ENCODE measurements at places on chromosomes 3 and 15.
A peak's percentile ranks its signal among the peaks of the same experiment; 100 is the strongest.

DNA sequence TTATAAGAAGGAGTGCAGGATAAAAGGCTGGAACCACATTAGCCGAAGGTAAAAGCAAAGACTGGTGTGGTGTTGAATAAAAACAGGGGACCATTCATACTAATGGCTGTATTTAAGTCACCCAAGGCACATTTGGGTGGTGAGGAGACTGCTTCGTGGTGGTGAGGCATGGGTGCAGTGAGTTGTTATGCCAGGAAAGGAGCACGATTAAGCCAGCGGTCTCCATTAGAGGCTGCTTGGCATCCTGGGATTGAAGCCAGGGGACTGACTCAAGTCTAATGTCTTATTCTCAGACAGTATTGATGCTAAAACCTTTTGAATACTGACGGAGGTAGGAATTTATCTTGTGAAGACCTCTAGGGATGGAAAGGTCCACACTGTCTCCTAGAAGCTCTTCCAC lies 21.9 kb downstream of the FEM1B start:
- DNase-seq = no peak

GRCh38 chr3:128794067-128794768 lies 68.2 kb downstream of the RAB7A start:
- peak; percentile 67 for DNase-seq

DNA sequence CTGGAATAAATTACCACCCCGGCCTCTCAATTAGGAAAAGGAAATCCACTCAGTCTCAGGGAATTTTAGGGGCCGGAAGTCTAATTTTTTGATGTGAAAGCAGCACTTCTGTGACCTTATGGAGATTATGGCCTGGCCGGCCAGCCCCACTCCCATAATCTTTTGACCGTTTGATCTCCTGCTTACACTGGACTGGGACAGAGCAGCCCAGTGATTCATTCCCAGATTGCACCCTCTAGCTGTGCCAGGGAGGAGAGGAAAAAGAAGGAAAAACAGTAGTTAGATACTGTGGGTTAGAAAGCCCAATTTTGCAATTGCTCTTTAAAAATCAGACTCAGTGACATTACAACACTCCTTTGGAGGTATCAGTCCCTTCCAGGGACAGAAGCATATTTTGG lies 32.4 kb downstream of the GJD2 start:
- DNase-seq = peak; percentile 16

DNA sequence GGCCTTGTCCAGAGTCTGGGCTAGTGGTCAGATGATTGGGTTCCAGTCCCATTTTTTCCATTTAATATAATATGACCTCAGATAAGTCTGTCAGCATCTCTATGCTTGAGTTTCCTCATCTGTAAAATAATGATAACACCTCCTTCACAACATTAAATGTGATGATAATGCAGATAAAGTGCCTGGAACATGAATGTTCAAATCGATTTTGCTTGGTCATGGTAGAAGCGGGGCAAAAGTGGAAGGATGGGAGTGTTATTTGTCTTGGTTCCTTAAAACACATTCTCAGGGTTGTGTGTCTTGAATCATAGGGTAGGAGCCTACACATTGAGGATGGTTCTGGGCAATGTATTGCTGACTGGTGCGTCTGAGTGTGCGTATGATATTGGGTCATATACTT lies 16.9 kb downstream of the ARIH2 start:
- DNase-seq = no peak

GRCh38 chr3:44125246-44125645 lies 116.4 kb upstream of the TOPAZ1 start:
- DNase-seq = peak; percentile 24

GRCh38 chr15:91870876-91871537 lies 17.5 kb downstream of the SLCO3A1 start:
- no peak for DNase-seq

DNA sequence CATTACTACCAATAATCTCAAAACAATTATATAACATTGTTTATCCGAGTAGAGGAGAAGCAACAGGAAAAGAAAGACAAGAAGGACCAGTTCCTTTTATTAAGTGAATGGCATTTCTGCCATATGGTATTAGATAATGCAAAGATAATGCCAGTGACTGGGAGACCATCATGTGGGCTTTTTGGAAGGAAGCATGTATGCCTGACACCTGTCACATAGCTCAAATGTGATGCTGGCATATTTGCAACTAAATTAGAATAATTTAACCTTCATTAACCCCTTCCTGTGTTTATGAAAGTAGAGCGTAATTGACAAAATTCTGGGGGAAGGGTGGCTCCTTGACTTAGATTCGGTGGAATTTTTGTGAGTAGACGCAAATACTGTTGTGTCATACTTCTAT lies 733.0 kb downstream of the TUSC7 start:
- DNase-seq = no peak

- no peak for DNase-seq
These were observed 26.1 kb upstream of the GFM1 start for GRCh38 chr3:158617982-158618875.

GRCh38 chr15:91694131-91694830 lies 159.2 kb upstream of the SLCO3A1 start:
- no peak for DNase-seq

GRCh38 chr3:37904601-37905000 lies 42.9 kb downstream of the CTDSPL start:
- peak; percentile 64 for DNase-seq

DNA sequence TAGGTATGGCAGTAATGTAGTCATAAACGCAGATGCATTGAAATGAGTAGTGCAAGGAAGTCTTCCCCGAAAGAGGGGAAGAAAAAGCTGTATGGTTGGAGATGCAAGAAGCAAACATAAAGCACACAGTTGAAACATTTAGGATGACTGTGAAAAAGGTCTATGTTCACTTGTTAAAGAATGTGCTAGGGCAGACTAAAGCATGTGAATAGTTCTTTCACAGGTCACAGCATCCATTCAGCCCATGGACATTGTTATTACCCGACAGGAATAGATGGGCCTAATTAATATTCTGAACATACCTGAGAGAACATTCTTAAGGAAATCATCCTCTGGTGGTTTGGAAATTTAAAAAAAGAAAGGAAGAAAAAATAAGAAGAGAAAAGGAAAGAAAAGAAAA lies 595.2 kb downstream of the ZIC1 start:
- no peak for DNase-seq

DNA sequence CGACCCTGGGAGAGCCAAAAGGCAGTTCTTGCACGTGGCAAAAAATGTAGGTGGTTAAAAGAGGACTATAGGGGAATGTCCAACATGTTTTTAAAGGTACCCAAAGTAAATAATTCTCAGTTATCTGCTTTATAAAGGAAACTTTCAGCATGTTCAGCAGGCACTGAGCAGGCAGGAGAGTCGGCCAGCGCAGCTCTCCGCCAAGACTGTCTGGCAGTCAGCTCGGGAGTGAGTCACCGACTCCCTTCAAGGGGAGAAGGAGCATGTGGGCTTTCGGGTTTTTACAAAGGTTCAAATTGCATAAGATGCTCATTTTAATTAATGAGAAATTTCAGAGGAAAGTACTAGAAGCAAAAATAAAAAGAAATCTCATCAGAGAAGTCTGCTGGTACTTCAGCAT lies 7.0 kb downstream of the GABRA5 start:
- DNase-seq = no peak

DNA sequence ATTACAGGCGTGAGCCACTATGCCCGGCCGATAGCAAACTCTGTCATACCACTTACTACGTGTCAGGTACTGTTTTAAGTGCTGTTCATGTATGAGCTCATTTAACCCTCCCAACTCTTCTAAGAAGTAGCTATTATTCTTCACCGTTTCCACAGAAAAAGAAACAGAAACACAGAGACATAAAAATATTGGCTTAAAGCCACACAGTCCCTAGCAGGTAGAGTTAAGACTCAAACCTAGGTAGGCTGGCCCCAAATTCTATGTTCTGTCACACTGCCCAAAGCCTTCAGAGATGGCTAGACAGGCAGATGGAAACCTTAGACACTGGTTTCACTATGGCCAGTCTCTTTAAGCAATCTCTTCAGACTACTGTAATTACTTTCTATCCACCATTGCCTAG lies 149.8 kb upstream of the KCNMB2 start:
- no peak for DNase-seq

- peak; percentile 83 for DNase-seq
These were observed 61.6 kb downstream of the DCBLD2 start for GRCh38 chr3:98839846-98840245.

Data from choroid plexus epithelial cell (primary cell).